ENCODE measurements at places on chromosomes 12 and 14.
A peak's percentile ranks its signal among the peaks of the same experiment; 100 is the strongest.

DNA sequence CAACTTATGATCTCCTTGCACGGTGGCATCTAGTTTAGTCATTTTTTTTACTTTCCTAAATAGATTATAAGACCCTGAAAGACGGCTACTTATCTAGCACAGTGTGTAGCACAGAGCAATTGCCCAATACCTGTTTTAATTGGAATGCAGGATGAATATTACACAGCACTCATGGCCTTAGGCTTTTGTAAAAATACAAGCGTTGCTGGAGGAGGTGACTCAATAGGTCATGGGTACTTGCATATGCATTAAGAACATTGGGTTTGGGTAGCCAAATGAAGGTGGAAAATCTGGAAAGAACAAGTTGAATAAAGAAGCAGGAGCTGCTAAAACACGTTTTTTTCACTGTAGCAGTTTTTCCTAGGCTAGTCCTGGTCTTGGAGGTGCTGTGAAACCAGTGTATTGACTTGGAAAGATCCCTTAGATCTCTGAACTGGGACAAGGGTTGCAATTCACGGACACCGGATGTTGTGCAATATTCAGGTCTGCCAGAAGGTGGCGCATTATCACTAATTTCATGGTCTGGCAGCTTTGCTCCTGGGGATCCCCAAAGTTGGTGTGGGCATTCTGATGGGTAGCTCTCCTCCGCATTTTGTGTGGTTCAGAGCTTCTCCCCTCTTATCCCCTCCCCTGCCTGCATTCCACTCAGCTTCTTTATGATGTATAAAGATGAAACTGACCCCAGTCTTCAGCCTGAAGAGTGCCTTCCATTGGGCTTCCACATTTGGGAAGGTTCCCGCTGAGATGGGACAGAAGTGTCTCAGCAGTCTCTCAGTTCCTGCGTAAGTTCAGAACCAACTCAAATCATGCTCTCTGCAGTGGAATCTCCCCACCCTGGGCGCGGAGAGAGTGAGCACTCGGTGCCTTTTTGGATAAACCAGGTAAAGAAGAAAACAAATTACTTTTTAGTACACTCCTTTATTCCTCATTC is 278.3 kb downstream of the NRXN3 start:
- peak; percentile 57 for DNase-seq

GRCh38 chr12:104163631-104164030 is 25.6 kb upstream of the NFYB start:
- no peak for DNase-seq

DNA sequence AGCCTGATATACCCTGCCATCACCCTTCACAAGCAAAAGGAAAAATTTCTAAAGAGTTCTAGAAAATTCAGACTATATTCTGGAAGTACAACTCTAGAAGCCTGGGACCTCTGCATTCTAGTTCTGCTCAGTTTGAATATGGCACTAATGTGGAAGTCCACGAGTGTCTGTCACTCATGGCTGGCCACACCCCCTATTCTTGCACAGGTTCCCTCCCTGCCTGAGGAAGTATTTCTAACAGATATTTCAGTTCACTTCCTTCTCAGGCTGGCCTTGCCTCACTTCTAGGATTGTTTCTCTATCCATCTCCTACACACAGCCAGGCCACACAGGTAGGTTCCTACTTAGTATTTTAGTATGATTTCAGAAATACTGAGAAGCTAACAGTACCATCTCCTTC is 67.4 kb downstream of the PHLDA1 start:
- no peak for DNase-seq

GRCh38 chr12:34350092-34351041 is 328.1 kb downstream of the ALG10 start:
- no peak for DNase-seq

- no peak for DNase-seq
Observed at GRCh38 chr12:9667403-9668160, 1.9 kb upstream of the CLEC2D start.
